Fibroblast of skin of right quadriceps (primary cell): ENCODE measurements at places on chromosomes 1 and 21.

DNA sequence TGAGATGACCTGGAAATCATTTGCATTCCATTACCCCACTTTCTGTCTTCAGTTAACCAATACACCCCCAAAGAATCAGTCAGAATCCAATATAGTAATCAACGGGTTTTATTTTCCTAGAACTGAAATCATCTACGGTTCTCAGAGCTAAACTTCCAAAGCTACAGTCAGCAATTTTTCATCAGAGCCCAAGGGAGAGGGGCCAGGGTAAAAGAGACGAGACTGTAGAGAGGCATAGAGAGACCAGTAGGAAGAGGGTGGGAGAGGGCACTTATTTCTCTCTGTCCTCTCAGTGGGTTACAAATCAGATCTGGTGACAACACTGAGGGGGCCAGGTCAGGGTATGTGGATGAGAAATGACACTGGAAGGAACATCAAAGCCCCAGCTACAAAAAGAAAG, 1.1 kb upstream of the MRPL24 start:
- DNase-seq = no peak

DNA sequence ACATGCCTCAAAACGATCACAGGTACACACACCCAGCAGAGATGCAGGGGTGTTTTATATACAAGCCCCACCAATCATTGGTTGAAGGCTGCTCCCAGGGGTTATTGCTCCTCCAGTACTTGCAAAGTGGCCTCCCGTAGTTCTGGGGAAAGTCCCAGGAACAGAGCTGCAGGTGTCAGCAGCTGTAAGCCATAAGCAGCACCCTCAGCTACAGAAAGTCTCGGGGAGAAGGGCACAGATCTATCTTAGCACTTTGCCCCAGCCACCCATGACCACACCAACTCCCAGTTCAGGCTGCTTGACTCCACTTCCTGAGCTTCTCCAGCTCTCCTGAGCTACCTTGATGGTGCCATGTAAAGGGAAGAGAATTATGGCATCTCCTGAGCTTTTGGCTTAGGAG, 222.7 kb upstream of the GJB5 start:
- DNase-seq = no peak

GRCh38 chr1:74534241-74534640, 21.8 kb upstream of the LRRC53 start:
- peak; percentile 60 for DNase-seq

- DNase-seq = no peak
Measured at GRCh38 chr1:101843160-101843559, 153.6 kb downstream of the OLFM3 start.

GRCh38 chr1:19676438-19676922, 11.8 kb downstream of the HTR6 start:
- DNase-seq = peak; percentile 67

DNA sequence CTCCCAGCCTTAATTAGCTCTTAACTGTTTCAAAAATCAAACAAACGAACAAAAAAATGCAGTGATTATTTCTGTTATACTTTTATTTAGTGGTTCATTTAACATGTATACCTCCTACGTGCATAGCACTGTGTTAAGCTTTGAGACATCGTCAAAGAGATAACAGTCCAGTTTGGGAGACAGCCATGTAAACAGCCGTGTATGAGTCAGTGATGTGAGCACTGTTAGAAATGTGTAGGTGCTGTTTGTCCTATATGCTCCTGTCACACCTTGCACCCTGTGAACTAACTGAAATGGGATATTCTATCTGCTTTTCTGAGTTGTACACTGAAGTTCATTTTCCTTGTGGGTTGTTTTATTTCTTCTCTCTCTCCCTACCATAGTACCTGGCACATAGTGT, 109.7 kb upstream of the CACYBP start:
- no peak for DNase-seq

DNA sequence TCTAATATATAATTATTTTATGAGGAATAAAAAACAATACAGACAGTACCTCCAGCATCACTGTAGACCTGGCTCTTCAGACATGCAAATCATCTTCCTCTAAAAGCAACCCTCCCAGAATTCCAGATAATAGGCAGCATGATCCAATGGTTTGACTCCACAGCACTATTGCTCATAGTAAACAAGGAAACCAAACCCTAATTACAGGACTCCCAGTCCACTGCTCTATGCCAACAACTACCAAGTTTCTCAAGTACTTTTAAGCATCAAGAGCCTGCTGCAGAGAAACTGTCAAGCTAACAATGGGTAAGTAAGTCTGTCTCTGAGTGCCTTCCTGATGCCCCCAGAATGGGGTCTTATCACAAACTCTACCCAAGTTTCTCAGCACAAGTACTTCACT, 57.2 kb downstream of the EYA3 start:
- no peak for DNase-seq

GRCh38 chr1:48005253-48006117, 8.3 kb upstream of the TRABD2B start:
- no peak for DNase-seq

- no peak for DNase-seq
Measured at GRCh38 chr1:87017998-87018672, 103.7 kb downstream of the HS2ST1 start.

DNA sequence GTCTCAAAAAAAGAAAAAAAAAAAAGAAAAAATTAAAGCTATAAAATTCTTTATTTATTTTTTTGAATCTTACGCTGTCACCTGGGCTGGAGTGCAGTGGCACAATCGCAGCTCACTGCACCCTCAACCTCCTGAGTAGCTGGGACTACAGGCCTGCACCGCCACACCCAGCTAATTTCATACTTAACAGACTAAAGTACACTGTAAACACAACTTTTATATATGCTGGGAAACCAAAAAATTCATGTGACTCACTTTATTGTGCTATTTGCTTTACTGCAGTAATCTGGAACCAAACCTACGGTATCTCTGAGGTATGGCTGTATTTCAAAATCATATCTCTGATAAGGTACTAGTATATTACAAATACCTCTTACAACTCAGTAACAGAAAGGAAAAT, 40.3 kb downstream of the HSF2BP start:
- DNase-seq = no peak

DNA sequence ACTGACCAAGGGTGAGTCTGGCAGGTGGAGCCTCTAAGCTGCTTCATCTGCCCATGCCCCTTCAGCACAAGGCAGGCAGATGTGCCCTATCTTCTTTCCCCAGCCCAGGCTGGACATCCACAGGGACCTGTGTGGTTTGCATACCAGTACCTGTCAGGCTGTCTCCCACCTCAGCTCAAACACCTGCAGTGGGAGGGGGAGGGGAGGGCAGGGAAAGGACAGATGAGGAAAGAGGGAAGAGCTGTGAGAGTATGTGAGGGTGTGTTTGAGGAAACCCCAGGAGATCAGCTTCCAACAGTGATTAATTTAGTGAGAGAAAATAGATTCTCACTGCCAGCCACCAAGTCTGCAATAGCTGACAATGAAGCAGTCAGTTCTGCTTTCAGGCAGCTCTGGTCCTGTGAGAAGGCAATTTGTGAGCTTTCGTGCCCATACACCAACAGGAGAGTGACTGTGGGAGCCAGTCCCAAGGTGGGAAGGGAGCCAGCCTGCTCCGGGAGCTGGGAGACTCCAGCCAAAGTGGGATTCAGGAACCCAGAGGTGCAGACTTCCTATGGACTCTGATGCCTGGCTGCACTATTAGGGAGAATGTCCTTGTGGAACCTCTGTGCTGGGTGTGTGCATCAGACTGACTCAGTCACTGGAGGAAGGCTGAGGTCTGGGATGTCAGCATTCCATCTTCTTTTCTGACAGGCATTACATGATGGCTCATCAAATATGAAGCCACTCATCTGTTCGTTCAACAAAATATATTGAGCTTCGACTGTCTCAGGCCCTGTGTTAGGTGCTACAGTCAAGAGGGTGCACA, 59.7 kb downstream of the TNR start:
- DNase-seq = no peak

- DNase-seq = no peak
Measured at GRCh38 chr1:153389973-153390879, 647 bp downstream of the S100A8 start.

- no peak for DNase-seq
Measured at GRCh38 chr1:21347072-21347581, 56.9 kb upstream of the ECE1 start.

DNA sequence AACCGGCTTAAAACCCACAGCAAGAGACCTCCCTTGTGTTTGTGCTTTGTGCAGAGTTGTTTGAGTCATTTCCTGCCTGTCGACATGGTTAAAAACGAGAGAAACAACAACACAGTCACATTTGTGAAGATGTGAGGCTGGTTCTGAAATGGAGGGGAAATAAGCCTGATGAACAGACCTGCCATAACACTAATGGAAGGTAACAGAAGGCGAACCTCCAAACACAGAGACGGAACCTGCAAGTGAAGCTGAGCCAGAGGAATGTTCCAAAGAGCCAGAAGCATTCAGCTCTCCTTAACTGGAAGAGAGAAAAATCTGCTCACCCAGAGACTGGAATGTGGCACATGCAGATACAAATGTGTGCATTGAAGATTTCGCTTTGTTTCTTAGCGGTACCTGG, 53.2 kb upstream of the RAVER2 start:
- DNase-seq = peak; percentile 32

DNA sequence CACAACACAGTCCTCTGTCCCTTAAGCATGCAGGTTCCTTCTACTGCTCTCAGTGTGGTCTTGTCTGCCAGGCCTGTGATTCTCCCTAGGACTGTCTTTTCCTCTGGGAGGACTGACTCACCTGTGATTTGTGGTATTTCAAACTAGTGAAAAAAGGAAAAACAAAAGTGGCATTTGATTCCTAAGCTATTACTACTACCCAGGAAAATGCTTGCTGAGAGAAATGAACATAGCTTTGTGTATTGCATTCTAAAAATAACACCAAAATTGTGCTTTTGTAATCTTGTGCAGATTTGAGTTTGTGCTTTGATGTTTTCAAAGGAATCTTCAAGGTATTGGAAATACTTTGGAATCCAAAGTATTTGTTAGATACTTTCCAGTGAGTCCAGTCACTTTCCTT, 57.0 kb downstream of the GPR161 start:
- peak; percentile 72 for DNase-seq

GRCh38 chr1:157138220-157139051, at the start of gene ETV3:
Gene ETV3, minus strand, starts transcription at chr1:157138395. Its CDS starts 2,043 bp downstream, at chr1:157136352.
- peak; percentile 92 for DNase-seq

GRCh38 chr1:72366466-72366865, 84.1 kb upstream of the NEGR1 start:
- peak; percentile 27 for DNase-seq

DNA sequence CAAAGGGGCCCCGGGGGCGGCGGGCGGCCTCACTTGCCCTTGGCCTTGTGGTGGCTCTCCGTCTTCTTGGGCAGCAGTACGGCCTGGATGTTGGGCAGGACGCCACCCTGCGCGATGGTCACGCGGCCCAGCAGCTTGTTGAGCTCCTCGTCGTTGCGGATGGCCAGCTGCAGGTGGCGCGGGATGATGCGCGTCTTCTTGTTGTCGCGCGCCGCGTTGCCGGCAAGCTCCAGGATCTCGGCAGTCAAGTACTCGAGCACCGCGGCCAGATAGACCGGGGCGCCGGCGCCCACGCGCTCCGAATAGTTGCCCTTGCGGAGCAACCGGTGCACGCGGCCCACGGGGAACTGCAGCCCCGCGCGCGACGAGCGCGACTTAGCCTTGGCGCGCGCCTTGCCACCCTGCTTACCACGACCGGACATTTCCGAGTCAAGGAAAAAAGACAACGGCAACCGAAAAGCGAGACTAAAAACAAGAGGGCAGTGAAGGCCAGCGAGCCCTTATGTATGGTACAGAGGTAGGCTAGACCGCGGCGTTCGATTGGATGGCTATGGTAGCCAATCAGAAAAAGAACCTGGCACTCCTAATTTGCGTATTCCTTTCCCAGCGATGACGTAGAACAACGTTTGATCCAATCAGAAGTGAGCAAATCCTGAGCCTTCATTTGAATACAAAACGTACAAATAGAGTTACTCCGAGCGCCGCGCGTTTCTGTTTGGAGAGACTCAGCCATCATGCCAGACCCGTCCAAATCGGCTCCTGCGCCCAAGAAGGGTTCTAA, 29.6 kb upstream of the RNF187 start:
- DNase-seq = peak; percentile 99

- no peak for DNase-seq
Measured at GRCh38 chr1:2400576-2400909, 8.9 kb downstream of the RER1 start.

DNA sequence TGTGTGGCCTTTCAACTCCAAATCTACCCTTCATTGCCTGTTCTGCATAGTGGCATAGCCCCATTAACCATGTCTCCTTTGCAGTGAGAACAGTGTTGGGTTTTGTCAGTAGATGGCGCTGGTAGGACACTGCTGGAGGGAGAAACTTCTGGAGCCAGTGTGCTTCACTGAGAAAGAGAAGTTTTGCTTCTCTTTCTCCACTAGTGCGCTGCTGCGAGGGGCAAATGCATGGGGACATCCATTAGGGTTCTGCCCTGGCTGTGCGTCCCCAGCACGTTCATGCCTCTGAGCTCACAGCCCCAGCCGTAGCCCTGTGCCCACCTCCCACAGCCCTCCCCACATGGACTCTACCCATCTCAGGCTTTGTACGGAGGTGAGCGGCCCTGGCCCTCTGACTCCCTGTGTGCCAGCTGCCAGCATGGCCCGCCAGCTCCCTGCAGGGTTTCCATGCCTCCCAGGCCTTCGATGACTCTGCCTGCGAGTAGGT, 53.1 kb downstream of the RIMS3 start:
- DNase-seq = peak; percentile 50

DNA sequence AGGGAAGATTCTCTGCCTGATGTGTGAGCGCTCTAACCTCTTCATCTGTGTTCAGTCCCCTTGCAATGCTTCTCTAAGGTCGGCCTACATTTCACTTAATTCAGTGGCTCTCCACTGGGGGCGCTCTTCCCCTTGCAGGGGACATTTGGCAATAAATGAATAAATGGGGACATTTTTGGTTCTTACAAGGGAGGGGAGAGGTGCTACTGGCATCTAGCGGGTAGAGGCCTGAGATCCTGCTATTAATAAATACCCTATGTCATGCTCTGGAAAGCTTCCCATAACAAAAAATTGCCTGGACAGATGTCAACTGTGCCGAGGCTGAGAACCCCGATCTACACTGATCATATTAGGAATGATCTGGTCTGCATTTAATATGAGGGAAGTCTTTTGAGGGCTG, 25.9 kb upstream of the DNAJC11 start:
- DNase-seq = peak; percentile 54

GRCh38 chr1:216596281-216596862, 126.9 kb downstream of the ESRRG start:
- DNase-seq = no peak

DNA sequence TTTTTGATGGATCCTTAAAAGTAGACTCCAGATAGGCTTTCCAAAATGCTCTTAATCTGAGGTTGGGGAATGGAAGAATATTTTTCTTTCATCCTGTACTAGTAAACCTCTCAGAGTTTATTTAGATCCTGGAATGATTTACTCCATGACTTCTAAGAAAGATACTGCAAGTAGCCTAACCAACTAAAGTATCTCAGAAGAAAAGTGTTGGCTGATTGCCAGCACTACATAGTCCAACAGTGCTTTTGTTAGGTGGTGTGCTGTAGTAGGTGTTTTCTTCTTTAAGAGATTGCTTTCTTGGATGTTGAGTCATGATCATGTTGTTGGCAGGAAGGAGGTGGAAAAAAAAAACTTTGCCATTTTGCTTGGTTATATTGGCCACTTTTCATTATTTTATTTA, 119.8 kb downstream of the OSBPL9 start:
- peak; percentile 44 for DNase-seq
